ENCODE measurements at places on chromosomes 1 and 21.
A peak's percentile ranks its signal among the peaks of the same experiment; 100 is the strongest.

DNA sequence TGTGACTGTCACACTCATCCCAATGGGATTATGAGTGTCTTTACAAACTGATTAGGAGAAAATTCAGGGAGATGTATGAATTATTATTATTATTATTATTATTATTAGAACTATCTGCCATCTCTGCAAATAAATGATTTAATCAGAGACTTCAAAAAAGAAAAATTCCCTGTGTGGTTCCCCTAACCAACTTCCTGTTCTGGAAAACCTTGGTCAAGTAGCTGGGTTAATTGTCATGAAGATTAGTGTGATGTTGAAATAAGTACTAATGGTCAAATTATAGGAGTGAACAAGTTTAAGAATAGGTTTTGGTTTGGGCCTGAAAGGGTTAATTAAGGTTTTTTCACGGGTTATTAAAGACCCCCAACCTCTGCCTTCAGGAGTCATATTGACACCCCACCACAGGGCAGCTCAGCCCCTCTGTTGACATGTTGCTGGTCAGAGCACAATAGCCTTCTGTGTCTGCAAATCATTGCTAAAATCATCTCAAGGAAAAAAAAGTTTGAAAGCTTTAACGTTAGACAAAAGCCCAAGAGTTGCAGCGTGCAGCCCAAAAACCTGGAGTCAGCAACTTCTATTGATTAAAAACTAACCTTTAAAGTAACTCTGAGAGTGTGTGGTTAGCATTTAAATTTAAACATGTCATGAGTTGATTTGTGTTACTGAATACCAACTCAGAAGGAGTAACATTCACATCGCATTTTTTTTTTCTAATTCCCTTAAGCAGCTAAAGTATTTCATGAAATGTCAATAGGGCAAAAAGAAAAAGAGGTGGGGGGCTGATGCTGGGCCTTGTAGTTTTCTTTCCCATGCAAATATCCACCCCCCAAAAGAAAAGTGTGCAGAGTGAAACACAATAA lies 272.5 kb downstream of the TM2D1 start:
- peaks cover 32% of the 10 kb centered on the region for H3K4me1 ChIP-seq
- H3K4me3 ChIP-seq: no peak overlapping the region
- H3K36me3 ChIP-seq: no peaks in the 10 kb centered on the region
- no peaks in the 10 kb centered on the region for H3K27me3 ChIP-seq
- DNase-seq: no peak

GRCh38 chr1:193697776-193698175 lies 511.4 kb upstream of the B3GALT2 start:
- no peak overlapping the region for H3K4me3 ChIP-seq
- H3K27me3 ChIP-seq: no peaks in the 10 kb centered on the region
- no peaks in the 10 kb centered on the region for H3K36me3 ChIP-seq

- H3K4me3 ChIP-seq: no peak overlapping the region
- no peak overlapping the region for H3K27ac ChIP-seq
- no peaks in the 10 kb centered on the region for H3K27me3 ChIP-seq
- H3K4me1 ChIP-seq: no peaks in the 10 kb centered on the region
- H3K36me3 ChIP-seq: no peaks in the 10 kb centered on the region
- DNase-seq: no peak
These were observed 29.8 kb upstream of the GFI1 start for GRCh38 chr1:92516574-92516973.

GRCh38 chr1:31514117-31514516 lies 62.2 kb upstream of the TINAGL1 start:
- no peaks in the 10 kb centered on the region for H3K27me3 ChIP-seq
- DNase-seq: no peak
- H3K36me3 ChIP-seq: no peaks in the 10 kb centered on the region
- peaks cover 36% of the 10 kb centered on the region for H3K4me1 ChIP-seq

- H3K27me3 ChIP-seq: no peaks in the 10 kb centered on the region
- no peak for DNase-seq
- no peaks in the 10 kb centered on the region for H3K36me3 ChIP-seq
- H3K4me3 ChIP-seq: no peak overlapping the region
- no peaks in the 10 kb centered on the region for H3K4me1 ChIP-seq
These were observed 278.8 kb upstream of the PLXNA2 start for GRCh38 chr1:208523007-208523406.

DNA sequence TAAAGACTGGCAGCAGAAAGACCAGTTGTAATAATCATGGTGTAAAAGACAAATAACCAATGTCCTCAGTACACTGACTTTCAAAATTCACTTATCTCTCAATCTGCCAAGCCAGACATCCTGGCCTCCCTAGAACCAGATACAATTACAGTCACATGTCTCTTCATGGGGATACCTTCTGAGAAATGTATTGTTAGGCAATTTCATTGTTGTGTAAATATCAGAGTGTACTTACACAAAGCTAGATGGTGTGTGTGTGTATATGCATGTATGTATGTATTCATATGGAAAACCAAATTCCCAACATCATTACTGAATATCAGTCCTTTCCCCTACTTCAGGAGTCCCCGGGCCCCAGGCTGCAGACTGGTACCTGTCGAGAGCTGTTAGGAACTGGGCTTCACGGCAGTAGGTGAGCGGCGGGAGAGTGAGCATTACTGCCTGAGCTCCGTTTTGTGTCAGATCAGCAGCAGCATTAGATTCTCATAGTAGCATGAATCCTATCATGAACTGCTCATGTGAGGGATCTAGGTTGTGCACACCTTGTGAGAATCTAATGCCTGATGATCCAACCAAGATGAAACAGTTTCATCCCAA lies 65.3 kb upstream of the ZNF326 start:
- no peaks in the 10 kb centered on the region for H3K27me3 ChIP-seq
- no peaks in the 10 kb centered on the region for H3K4me1 ChIP-seq
- H3K27ac ChIP-seq: no peak overlapping the region
- H3K36me3 ChIP-seq: no peaks in the 10 kb centered on the region

DNA sequence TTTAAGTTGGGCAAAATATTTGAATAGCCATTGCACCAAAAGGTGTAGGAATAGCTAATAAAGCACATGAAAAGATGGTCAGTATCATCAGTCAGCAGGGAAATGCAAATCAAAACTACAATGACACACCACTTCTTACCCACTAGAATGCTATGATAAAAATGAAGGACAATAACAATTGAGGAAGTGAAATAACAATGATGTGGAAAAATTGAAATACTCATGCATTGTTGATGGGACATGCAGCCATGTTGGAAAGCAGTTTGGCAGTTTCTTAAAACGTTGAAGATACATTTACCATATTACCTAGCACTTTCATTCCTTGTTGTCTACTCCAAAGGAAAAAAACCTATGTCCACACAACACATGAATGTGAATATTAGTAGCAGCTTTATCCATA lies 28.4 kb downstream of the HSD3B1 start:
- peaks cover 4% of the 10 kb centered on the region for H3K4me1 ChIP-seq
- no peak overlapping the region for H3K4me3 ChIP-seq
- no peak overlapping the region for H3K27ac ChIP-seq

- no peak for DNase-seq
- H3K27me3 ChIP-seq: no peaks in the 10 kb centered on the region
- peaks cover 16% of the 10 kb centered on the region for H3K4me1 ChIP-seq
These were observed 2.2 kb downstream of the SLC30A1 start for GRCh38 chr1:211576717-211577116.

DNA sequence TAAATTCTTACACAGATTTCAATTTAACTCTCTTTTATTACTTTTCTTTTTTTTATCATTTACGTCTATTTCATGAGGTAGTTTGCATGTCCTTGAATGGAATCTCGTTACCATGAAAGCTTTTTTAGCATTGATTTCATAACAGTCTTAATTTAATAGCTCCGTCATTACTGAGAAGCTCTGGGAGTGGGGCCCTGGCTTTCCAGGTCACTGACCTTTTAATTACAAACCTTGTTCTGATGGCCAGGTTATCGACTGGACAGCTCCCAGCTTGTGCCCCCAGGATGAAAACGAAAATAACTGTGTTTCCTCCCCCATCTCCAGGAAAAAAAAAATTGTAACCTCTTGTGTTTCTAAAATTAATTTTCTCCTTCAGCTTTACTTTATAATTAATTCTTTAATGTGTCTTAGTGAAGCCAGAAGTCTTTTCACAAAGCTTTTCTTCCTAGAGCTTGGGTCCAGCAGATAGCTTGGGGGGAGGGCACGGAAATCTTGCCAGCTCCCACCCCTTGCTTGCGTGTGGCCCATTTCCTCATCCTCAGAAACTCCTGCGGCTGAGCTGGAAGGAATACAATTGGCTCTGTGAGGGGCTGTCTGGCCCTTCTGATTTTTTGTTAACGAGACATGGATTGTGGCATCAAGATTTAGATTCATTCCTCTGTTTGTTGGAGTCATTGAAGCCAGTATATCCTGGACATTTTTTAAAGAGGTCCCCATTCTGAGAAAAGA lies 65.7 kb downstream of the PEX14 start:
- no peak overlapping the region for H3K4me3 ChIP-seq
- H3K36me3 ChIP-seq: no peaks in the 10 kb centered on the region
- no peaks in the 10 kb centered on the region for H3K27me3 ChIP-seq
- no peak overlapping the region for H3K27ac ChIP-seq

DNA sequence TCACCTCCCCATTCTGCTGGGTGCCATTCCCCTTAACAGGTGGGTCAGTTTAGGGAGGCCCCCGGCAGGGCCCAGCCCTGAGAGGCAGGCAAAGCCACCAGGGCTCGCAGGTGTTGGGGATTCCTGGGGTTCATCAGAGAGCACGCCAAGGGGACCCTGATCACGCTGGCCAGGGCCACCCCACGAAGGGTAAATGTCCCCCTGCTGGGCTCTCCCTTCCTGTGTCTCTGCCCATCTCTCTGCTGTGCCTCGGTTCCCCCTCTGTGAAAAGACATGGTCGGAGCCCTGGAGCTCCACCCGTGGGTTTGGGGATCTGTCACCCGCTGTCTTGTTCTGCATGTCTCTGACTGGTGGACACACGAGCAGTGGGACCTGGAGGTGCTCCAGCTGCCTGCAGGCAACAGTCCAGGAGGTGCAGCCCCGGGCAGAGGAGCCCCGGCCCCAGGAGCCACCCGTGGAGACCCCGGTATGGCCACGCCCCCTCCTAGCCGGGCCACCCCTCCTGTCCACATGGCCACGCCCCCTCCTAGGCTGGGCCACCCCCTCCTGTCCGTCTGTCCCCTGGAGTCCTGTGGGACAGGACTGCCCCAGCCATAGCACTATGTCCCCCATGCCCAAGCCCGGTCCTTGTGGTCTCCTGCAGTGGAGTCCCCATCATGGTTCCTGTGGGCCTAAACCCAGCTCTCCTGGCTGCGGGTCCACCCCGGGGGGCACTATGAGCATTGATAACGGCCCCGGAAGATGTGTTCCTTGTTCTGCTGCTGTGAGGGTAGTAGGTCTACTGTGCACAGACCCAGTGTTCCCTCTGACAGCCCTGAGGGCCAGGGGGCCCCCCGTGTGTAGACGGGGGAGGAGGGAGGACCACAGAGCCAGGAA lies 6.5 kb downstream of the AIRE start:
- no peaks in the 10 kb centered on the region for H3K27me3 ChIP-seq
- no peak overlapping the region for H3K27ac ChIP-seq
- H3K4me3 ChIP-seq: no peak overlapping the region
- DNase-seq: no peak
- no peaks in the 10 kb centered on the region for H3K36me3 ChIP-seq

DNA sequence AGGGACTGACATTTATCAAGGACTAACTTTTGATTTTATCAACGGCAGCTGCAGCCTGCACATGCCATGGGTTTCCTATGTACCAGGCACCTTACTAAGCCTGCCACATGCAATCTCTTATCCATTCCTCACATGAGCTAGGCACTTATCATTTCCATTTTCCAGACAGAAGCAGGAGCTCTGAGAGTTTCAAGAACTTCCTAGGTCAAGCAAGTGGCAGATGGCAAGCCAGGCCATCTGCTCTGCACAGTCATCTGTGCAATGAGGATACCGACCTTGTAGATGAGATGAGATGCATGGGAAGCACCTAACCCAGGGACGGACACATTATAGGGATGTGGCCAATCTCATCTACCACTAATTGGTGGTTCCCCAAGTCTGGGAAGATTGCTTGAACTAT lies 339.4 kb upstream of the USP24 start:
- no peak for DNase-seq
- H3K27ac ChIP-seq: no peak overlapping the region
- H3K27me3 ChIP-seq: no peaks in the 10 kb centered on the region
- H3K4me3 ChIP-seq: no peak overlapping the region
- no peaks in the 10 kb centered on the region for H3K4me1 ChIP-seq

GRCh38 chr1:8214501-8215173 lies 103.3 kb upstream of the SLC45A1 start:
- H3K36me3 ChIP-seq: no peaks in the 10 kb centered on the region
- no peak overlapping the region for H3K27ac ChIP-seq
- peaks cover 13% of the 10 kb centered on the region for H3K4me1 ChIP-seq
- no peak overlapping the region for H3K4me3 ChIP-seq
- H3K27me3 ChIP-seq: no peaks in the 10 kb centered on the region

- H3K4me1 ChIP-seq: peaks cover 26% of the 10 kb centered on the region
- H3K27ac ChIP-seq: peak overlapping the region; percentile 94
- H3K36me3 ChIP-seq: no peaks in the 10 kb centered on the region
- no peak overlapping the region for H3K4me3 ChIP-seq
- no peak for DNase-seq
These were observed 72.7 kb downstream of the WDR4 start for GRCh38 chr21:42806509-42807140.

GRCh38 chr1:41784531-41785274 lies 134.0 kb downstream of the HIVEP3 start:
- no peaks in the 10 kb centered on the region for H3K36me3 ChIP-seq
- H3K27me3 ChIP-seq: no peaks in the 10 kb centered on the region
- H3K4me1 ChIP-seq: no peaks in the 10 kb centered on the region
- H3K27ac ChIP-seq: no peak overlapping the region
- no peak overlapping the region for H3K4me3 ChIP-seq
- no peak for DNase-seq

- no peaks in the 10 kb centered on the region for H3K27me3 ChIP-seq
- DNase-seq: no peak
- no peak overlapping the region for H3K4me3 ChIP-seq
- H3K27ac ChIP-seq: no peak overlapping the region
- no peaks in the 10 kb centered on the region for H3K36me3 ChIP-seq
These were observed 38.6 kb downstream of the BRINP2 start for GRCh38 chr1:177209357-177209756.

DNA sequence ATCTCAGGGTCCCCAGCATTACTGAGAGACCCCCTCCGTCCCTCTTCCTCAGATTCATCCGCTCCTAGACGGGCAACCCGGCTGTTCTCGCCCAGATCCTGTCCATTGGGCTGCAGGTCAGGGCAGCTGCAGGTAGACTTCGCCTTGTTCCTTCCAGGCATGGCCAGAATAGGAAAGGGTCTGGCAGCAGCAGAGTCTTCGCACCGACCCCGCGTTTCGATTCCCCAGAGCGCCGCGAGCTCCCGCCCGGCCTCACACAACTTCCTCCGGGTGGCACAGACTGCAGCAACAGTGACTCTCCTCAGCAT lies 265 bp downstream of the NRDC start:
- peak overlapping the region; percentile 92 for H3K4me3 ChIP-seq
- H3K27ac ChIP-seq: no peak overlapping the region
- H3K27me3 ChIP-seq: no peaks in the 10 kb centered on the region
- DNase-seq: no peak
- no peaks in the 10 kb centered on the region for H3K4me1 ChIP-seq

DNA sequence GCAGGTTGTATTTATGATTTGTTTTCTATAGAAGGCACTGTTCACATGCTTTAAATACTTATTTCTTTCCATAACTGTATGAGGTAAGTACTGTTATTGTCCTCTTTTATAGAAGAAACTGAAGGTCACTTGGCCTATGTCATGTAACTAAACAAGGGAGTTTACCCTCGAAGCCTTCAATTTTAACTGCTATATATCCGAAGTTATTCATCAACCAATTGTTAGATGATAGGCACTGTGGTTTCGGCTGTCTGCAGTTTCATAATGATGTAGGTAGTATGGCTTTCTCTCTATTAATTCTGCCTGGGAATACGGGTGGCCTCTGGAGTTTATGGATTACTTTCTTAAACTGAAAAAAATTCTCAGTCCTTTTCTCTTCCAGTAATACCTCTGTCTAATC lies 413.3 kb upstream of the ADGRL2 start:
- no peak overlapping the region for H3K4me3 ChIP-seq
- DNase-seq: no peak
- H3K27me3 ChIP-seq: no peaks in the 10 kb centered on the region

All from Caco-2 (cell line).